ENCODE measurements at places on chromosomes 1 and 21.

DNA sequence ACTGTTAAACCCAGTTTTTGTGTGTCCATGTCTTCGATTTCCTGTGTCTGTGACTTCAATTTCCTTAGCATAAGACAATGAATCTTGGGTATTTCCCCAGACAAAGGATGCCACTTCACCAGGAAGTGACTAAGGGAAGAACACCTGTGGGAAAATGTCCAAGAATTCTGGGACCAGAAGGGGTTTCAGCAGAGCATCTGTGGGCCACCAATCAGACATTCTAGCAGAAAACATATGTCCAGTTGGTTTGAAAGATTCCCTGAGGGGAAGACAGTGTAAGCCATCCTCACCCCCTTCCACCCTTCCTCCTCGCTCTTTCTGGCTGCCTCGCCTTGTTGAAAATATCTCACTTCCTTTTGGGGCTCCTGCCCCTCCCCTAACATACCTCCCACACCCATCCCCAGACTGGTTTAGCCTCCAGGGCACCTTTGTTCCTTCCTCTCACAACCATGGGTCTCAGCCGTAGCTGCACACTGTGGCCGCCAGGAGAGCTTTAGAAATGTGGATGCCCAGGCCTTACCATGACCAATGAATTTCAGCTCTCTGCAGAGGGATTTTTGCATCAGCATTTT is 25.5 kb upstream of the IFNAR1 start:
- no peak for DNase-seq

GRCh38 chr1:11238311-11238710 is 24.0 kb downstream of the MTOR start:
- no peak for DNase-seq

- DNase-seq, result no peak
Observed at GRCh38 chr1:235357485-235358373, 9.5 kb upstream of the TBCE start.

DNA sequence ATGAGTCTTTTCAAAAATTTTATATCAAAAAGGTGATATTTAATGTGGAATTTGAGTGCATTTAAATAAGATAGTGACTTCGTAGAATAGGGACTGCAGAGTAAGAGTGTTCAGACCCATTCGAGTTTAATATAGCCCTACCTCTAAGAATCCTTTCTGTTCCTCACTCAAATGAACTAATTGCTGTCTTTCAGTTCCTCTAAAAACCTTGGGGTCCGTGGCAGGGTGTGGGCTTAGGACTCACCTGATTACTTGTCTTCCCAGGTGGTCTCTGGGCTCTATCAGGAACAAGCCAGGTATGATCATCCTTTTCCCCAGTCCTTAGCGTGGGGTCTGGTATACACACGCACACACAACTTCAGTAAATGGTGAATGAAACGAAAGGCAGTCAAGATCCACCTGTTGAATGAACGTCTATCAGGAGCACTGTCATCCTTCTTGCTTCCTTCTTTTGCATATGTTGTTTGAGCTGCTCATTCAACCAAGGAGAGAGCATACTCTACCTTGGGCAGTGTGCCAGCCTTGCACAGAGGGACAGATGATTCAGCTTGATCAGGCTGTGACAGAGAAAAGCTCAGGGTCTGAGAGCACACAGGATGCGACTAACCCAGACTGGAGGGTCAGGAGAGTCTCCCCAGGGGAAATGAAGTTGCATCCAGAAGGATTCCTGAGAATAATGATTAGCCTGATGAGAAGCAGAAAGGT is 1.2 kb upstream of the RNF11 start:
- DNase-seq, result no peak

DNA sequence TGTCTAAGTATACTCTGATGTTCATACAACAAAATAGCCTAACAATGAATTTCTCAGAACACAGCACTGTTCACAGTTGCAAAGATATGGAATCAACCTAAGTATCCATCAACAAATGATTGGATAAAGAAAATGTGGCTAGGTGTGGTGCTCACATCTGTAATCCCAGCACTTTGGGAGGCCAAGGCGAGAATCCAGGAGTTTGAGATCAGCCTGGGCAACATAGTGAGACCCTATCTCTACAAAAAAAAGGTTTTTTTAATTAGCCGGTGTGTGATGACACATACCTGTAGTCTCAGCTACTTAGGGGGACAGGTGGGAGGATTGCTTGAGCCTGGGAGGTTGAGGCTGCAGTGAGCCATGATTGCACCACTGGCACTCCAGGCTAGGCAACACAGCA is 10.7 kb downstream of the IFNAR2 start:
- no peak for DNase-seq

DNA sequence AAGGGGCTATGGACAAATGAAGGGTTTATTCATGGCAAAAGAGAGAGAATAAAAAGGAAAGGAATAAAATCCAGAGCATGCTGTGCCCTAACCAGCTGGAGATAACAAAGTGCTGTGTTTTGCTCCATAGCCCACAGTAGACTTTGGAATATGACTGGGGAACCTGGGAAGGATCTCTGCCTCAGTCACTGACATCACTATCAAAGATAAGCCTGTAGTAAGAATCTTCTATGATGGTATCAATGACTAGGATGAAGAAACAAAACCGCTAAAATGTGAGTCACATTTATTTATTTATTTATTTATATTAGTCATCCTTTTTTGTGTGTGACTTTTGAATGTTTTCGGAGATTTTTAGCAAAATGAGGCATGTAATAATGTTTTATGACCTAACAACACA is 56.3 kb downstream of the NVL start:
- DNase-seq, result no peak

- no peak for DNase-seq
Observed at GRCh38 chr1:238380167-238380566, 489.4 kb upstream of the ZP4 start.

- no peak for DNase-seq
Observed at GRCh38 chr1:79852004-79852403, 845.5 kb upstream of the ADGRL4 start.

GRCh38 chr1:183096894-183097293 is 73.7 kb downstream of the LAMC1 start:
- no peak for DNase-seq

GRCh38 chr1:145997016-145997717 is 788 bp upstream of the TXNIP start:
- peak; percentile 28 for DNase-seq

GRCh38 chr1:156260896-156261295 is 13.0 kb upstream of the PAQR6 start:
- no peak for DNase-seq

DNA sequence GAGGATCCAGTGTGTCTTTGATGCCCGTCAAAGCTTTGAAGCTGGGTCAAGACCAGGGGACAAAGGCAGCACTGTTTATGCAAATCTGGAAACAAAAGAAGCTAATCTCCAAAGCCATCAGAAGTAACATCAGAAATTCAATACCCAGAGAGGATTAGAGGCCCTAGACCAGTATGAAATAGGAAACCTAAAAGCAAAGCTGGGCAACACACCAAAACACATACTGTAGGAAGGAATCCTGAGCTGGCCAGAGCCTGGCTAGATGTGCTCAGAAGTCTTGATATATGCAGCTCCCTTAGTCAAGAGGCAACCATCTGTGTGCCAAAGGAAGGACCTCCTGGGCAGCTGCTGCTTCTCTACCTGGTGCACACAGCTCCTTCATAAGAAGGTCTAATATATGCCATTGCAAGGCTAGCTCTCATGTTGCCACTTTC is 12.3 kb downstream of the COLGALT2 start:
- no peak for DNase-seq

DNA sequence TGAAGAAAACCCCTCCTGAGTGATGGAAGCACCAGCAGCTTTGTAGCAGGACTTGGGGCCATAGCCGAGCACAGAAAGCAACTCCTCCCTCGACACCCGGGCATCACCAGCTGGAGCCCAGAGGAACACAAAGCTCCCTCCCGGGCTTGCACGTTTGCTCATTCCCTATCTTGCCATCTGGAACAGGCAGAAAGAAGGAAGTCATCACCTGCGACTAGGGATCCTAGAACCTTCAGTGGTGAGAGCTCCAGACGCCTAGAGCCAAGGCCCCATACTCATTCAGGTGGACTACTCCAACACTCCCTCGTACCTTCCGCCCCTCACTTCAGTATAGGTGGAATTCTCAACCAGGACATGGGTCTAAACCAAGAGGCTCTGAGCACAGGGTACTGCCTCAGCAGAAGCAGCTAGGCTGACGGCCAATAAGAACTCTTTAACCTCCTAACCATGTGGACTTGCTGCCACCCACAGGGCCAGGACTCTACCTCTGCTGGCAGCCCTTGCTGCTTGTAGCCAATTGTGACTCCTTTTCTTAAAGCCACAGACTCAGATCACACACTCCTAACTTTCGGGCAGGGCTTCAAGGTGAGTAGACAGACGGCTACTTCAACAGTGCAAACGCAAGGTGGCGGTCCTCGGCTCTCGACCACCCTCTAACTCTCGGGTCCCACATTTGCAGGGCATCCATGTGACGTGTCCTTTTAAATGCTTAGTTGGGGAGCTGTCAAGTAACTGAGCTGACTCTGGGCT is 65.4 kb downstream of the NPHP4 start:
- DNase-seq, result no peak

GRCh38 chr1:86339906-86340305 is 56.2 kb downstream of the ODF2L start:
- DNase-seq, result no peak

GRCh38 chr21:34807881-34808568 is 139.2 kb downstream of the CLIC6 start:
- DNase-seq, result peak; percentile 29

DNA sequence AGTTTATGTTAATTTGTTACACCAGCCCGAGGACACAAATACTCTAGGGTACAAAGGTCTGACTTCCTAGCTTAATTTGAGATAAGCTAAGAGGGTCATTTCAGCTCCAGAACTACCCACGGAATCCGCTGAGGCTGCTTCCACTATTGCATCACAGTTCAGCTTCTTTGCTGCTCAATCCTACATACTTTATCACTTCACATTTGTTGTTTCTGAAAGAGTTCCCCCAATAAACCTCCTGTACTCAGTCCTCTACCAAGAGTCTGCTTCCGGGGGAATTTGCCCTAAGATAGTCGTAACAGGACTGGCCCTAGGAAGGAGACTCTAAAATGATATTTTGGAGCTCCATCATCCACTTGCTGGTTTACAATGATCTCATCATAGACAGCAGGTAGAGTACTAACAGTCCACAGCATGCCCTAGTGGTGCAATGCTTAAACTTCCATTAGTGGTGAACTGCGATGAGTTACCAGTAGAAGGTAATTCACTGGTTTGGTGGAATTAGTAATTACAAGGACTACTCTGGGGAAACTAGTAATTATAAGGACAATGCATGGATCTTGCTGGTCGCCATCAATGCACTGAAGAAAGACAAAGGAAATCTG is 229.3 kb downstream of the USH2A start:
- no peak for DNase-seq

GRCh38 chr1:17229379-17229778 is 19.5 kb upstream of the PADI3 start:
- DNase-seq, result no peak

- DNase-seq, result no peak
Observed at GRCh38 chr1:27545271-27545670, 55.3 kb upstream of the WASF2 start.

- DNase-seq, result peak; percentile 20
Observed at GRCh38 chr1:10755970-10756521, 40.4 kb downstream of the CASZ1 start.

DNA sequence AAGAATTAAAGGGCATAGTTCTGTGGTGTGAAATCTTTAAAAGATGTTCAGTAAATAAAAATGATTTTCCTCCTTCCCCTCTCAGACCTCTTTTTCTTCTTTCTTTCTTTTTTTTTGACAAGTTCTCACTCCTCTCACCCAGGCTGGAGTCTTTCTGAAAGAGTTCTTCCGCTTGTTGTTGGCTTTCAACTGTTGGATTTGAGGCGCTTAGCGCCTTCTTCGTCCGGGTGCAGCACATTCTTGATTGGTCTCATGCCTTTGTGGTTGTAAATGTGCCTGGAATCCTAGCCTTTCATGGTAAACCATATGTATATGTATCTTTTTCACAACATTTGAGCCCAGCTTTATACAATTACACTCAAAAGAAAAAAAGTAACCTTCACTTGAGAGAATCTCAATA is 980 bp upstream of the METTL18 start:
- no peak for DNase-seq

DNA sequence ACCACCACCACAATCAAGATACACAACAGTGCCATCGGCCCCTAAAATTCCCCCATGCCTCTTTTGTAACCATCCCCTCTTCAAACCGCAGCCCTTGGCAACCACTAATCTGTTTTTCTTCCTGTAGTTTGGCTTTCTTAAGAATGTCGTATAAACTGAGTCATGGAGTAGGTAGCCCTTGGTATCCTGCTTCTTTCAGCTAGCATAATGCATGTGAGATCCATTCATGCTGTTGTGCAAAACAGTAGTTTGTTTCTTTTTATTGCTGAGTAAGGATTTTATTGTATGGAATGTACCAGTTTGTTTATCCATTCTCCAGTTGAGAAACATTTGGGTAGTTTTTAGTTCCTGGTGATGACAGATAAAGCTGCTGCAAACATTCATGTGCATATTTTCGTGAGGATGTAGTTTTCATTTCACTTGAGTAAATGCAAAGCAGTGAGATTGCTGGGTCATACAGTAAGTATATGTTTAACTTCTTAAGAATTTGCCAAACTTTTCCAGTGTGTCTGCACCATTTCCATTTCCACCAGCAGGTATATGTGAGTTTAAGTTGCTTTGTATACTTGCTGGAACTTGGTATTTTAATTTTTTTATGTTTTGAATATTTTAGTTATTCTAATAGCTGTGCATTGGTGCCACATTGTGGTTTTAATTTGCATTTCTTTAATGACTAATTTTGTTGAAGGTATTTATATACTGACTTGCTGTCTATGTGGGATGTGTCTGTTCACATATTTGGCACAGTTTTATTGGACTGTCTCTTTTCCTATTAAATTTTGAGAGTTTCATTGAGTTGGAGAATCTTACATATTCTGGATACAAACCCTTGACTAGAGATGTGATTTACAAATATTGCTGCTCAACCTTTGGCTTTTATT is 148.4 kb upstream of the MAP1LC3C start:
- DNase-seq, result no peak

GRCh38 chr1:36160949-36161485 is 5.1 kb downstream of the MAP7D1 start:
- peak; percentile 23 for DNase-seq

DNA sequence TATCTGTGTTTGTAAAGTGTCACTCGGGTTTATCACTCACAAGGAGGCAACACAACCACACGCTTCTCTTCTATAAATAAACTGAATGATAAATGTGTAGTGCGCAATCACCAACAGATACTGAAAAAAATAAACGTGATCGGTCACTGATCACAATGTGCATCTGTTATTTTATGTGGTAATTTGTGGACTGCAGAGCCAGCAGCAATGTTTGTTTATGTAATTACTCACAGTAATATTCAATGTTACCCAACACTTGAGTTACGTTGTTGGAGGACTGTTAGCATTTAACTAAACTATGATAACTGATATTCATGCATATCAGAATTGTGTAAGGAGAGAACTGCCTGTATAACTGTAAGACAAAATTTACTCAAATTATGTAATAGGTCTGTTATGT is 129.6 kb downstream of the USH2A start:
- DNase-seq, result no peak

DNA sequence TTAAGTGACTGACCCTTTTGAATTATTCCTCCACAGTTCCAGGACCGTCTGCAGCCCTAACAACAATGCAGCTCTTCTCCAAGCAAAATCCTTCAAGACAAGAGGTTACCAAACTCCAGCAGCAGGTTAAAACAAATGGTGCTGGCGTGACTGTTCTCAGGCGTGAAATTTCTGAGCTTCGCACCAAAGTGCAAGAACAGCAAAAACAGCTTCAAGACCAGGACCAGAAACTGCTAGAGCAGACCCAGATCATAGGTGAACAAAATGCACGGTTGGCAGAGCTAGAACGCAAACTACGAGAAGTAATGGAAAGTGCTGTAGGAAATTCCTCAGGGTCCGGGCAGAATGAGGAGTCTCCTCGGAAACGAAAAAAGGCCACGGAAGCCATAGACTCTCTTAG is 25.7 kb upstream of the DEGS1 start:
- DNase-seq, result no peak
